ENCODE measurements at places on chromosomes 11 and 22.

GRCh38 chr11:130666781-130667251 lies 218.4 kb downstream of the ADAMTS15 start:
- no peak for DNase-seq

GRCh38 chr11:72512956-72513355 lies 78.6 kb upstream of the CLPB start:
- no peak for DNase-seq

DNA sequence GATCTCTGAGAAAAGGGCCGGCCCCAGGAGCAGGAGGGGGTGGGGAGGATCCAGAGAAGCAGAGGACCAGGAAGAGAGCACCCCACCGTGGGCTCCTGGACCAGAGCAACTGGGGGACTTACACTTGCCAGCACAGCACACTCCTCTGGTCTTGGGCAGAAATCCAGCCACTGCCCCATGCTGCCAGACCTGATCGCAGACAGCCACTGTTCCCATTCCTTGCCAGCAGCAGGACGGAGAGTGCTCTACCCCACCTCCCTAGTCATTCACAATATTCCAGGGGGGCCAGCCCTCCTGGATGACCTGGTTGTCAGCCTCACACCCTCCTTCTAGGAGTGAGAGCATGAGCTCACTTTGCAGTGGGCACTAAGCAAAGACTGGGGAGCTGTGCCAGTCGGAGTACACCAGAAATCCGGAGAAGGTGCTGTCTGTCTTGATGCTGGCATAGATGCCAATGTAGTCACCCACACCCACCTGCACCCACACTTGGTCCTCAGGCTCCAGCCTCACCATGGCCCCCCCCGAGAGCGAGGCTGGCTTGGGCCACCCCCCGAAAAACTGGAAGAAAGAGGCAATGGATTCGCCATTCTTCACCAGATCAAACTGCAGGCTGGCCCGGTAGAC lies 1.6 kb downstream of the C1QTNF5 start:
- DNase-seq = no peak

- no peak for DNase-seq
Measured at GRCh38 chr11:93718057-93718563, 23.2 kb downstream of the TAF1D start.

DNA sequence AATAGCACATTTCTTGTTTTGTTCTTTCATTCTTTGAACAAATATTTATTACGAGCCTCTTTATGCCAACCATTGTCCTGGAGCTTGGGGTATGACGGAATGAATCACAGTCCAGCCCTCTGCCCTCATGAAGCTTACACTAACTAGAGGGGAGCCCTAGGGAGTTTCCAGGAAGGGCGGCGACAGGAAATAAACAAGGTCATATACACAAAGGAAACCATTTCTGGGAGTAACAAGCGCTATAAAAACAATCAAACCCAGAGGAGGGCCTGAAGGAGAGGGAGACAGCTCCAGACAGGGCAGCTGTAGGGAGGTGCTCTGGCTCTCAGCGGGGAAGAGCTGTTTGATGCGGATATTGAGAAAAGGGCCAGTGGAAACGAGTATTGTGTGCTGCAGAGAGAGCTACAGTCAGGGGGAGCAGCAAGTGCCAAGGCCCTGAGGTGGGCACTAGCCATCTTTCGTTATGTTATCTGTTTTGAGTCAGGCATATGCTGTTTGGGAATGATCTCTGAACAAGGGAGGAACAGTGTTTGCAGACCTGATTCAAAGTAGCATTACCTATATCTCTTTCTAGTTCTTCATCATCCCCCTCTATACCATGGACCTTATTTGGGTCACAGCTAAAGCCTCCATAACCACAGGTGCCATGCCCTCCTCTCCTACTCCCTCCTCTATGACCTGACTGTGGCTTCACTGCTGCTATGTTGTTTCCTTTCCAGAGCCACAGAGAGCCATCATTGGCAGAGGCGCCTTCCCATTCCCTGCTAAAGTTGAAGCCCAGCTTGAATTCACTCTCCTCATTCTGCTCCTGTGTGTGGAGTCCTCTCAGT lies 15.3 kb upstream of the ZBTB16 start:
- DNase-seq = no peak

DNA sequence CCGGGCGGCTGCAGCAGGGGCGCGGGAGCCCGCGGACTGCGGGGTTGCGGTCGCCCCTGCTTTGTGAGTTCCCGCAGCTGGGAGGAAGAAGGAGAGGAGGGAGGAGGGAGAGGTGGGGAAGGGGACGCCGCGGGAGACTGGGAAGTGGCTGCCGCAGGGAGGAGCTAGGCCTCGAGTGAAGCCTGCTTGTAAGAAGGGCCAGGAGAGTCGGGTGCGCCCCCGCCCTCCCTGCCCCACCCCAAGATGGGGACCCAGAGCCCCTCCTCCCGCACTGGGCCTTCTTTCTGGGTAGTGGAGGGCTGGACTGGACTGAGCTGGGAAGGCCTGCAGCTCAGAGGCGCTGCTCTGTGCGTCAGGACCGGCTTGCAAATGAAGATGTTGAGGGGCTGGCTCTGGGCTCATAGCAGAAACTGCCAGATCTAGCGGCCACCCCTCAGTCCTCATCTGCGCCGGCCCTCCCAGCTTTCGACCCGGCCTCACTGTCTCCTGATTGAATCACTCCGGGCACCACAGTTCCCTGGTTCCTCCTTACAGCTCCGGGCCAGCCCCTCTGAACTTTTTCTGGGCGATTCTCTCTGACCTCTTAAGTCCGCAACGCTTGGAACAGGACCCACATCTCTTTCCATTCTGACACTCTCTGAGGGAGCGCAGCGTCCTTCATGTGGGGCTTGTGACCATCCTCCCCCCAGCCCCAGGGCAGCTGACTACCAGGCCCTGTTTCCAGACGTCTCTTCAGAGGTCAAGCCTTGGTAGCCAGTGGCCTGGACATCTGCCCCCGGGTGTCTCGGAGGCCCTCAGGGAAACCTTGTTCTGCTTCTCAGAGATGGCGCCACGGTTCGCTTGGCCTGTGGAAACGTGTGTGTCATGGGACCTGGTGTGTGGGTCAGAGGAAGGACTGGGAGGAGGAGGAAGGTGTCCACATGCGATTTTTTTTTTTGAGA lies 21.9 kb downstream of the SERPINH1 start:
- no peak for DNase-seq

DNA sequence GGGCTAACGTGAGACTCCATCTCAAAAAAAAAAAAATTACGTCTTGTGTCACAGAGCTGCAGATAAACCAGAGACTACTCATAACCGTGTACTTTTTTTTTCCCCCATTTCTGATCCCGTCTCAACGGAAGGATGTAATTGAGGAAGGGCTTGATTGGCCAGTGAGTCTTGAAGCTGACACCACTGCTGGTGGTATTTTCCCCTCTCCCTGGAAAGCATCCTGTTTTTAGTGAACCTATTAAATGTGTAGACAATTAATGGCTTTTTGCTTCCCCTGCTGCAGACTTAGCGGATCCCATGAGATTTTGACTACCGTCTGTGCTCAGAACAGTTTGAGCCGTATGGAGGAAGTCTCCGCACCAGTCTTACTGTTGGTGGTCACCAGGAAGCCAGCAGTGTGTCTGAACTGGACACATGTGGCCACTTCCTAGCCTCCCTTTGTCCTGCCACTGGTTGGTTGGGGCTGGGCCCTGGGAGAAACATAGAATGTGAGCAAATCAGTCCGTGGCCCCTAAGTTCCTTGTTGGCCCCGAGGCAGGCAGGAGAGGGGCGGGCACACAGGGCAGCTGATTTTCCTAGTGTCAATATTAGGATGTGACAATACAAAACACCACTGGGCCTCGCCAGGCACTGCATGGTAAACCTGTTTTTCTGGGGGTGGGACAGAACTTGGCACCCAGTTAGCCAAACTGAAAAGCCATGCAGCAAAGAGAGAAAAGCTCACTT lies 3.1 kb downstream of the BIK start:
- DNase-seq = no peak

DNA sequence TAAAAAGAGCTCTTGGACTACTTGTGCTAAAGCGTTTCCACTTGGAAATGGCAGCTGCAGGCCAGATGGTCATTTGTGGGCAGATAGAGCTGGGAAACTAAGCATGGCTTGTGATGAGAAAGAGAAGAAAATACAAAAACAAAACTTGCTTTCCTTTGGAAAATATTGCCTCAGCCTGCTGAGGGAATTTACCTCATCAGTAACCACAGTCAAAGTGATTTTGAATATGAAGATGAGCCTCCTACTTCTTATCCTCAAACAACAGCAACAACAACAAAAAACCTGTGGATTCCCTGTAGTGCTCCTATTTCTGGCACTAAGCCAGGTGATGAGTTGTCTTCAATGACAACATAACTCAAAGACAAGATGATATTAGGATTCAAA lies 62.7 kb upstream of the FIBIN start:
- DNase-seq = no peak
